CD8-positive, alpha-beta T cell (primary cell): ENCODE measurements at places on chromosomes 16 and 17. TPM values are rescaled to one million over a fixed set of nuclear protein-coding genes. Genes with fewer than 3 reads are reported as not detected.

- no peak for DNase-seq
Observed at GRCh38 chr17:51244041-51244440, 15.8 kb downstream of the MBTD1 start.

DNA sequence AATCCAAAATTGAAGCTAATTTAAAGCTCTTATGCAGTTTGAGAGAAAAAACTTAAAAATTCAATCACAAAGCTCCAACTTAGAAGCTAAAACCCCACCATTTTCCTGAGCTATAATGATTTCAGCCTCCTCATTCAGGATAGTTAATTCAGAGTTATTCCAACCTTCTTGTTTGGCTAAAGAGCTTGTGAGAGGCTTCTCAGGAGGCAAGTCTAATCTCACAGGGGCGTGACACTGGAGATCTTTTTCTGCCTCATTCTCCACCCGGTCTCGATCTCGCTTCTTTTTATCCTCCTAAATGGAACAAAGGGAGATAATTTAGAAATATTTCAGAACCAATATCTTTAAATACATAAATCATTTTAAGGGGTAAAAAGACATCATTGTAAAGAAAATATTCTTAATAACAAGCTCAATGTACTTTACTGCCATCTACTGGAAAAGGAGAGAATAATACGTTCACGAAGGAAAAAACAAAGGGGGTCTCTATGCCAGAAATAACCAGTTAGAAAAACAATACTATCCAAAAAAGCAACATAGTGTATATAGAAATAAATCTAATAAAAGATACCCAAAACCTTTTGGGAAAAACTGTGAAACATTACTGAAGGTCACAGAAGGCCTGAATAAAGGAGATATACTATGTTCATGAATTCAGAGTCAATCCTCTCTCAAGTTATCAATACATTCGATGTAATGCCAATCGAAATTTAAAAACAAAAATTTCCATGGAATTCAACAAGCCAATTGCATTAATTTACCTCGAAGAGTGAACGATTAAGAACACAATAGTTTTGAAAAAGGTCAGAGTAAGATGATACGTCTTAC is 13.9 kb downstream of the BRD7 start:
- DNase-seq, result no peak

The CTRB2 gene
- not detected for total RNA-seq

The CHST4 gene
- total RNA-seq, result not detected
